Activated naive CD4-positive, alpha-beta T cell treated with anti-CD3 and anti-CD28 coated beads, Interleukin-2, amount 50 U/mL, for 72 hours (primary cell): ENCODE measurements at places on chromosomes 1 and 21. TPM values are rescaled to one million over a fixed set of nuclear protein-coding genes. Genes with fewer than 3 reads are reported as not detected.

Gene CFHR1
- not detected for total RNA-seq

Gene TSPAN1
- total RNA-seq: not detected

Gene LCE6A
- not detected for total RNA-seq

Gene PADI3
- not detected for total RNA-seq

Gene ZNF648
- total RNA-seq: 0.12 TPM

Gene CR2
- total RNA-seq: 0.23 TPM

Gene SYPL2
- total RNA-seq: not detected

Gene AUNIP
- total RNA-seq: 8.6 TPM

Gene SPATA46
- total RNA-seq: not detected

Gene ACTN2
- 0.37 TPM for total RNA-seq

- no peak for DNase-seq
Observed at GRCh38 chr1:173062150-173062938, 11.6 kb upstream of the TNFSF18 start.

DNA sequence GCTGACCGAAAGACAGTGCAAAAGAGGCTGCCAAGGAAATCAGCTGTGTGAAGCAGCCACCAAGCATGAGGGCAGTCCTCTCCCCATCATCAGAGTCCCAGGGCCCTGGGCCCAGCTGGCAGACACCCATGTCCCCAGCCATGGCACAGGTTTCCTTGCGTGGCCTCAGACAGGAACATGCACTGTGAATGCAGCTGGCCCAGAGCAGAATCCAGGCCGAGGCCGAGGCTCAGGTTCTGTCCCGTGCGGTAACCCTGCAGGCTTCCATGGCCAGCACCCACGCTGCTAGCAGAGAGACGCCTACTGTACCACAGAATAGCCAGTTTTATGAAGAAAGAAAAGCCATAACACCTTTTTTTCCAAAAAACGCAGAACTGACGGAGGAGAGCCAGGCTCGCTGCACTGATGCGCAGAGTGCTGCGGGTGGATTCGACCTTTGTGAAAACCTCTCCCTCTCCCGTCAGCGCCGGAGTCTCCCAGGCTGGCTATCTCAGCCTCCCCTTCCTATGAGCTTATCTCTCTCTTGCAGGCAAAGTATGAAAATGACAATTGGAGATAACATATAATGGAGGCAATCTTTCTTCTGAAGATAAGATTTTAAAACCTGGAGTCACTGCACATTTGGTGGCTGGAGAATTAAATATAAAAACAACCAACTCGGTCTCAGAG, 106.6 kb downstream of the NPHP4 start:
- no peak for DNase-seq

GRCh38 chr1:201504799-201505502, 2.0 kb downstream of the CSRP1 start:
- no peak for DNase-seq

DNA sequence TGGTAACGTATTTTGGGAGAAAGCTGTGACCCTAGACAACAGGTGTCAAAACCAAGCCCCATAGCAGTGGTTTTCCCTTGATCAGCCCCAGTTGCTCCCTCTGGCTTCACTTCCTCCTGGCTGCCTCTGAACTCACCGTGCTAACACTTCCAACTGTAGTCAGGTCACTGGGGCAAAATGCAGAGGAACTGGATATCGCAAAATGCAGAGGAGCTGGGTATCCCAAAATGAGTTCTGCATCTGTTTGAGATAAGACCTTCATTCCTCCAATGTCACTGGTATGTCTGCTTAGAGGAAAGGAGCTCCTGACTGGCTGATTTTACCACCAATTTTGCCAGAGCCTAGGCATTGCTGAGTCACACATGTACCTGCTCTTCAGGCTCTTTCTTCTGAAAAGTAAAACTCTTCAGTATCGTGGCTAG, 19.6 kb upstream of the TACSTD2 start:
- no peak for DNase-seq

- no peak for DNase-seq
Observed at GRCh38 chr1:199862047-199862446, 165.5 kb upstream of the NR5A2 start.

DNA sequence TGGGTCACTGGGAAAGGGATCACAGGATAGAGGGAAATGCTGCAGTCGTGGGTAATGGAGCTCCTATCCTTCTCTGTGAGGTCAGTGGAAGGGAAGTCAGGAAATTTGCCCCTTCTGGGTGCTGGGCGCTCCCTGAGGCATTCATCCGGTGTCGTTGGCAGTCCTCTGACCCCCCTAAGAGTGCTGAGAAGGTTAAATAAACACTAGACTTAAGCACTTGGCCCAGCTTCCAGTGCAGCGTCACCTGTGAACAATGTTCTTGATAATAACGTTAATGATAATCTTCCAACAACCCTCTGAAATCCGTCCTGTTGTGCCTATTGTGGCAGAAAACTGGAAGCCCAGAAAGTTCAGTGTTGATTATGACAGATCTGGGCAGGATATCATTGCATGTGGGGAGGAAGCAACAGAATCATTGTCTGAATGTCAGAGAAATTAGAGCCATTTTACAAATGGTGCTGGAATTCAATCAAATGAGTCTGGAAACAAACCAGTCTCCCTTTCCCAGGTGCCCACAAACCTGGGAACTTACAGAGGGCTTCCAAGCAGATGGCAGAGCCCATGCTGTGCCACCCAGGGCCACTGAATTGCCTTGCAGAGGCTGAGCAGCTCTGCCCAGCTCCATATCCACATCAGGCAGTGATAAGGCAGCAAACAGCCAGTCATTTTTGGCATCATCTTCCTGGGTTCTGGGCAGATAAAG, 216.8 kb downstream of the KAZN start:
- no peak for DNase-seq

DNA sequence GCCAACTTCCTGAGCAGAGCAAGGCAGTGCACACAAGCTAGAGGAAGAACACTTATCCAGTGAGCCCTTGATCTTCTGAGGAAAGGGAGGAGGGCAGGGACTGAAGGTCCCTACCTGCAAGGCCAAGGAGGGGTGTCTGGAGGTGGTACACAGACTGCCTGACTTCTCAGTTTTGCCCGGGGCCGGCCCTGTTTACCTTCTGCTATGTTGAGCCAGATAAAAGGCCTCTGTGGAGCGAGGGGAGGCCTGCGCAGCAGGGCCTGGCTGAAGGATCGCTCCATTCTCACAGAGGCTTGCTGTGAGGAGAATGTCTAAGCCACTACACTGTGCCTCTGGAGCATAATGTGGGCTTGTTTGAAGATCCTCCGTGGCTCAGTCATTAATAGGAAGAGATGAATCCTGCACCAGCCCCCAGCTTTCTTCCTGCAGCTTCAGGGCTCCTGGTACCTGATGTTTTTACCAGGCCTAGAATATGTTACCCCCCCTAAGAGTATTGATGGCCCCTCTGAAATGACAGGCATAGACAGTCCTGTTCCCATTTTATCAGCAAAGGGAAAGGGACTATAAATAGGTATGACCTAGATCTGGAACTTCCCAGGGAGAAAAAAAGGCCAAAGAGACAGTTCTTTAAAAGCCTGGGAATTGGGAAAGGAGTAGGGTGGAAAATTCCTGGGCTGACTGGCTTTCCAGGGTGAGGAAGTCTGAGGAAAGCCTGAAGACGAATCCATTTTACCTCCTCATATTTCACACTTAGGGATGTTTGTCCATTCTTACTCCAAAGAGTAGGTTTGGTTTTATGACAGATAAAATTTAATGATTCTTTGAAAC, 4.7 kb downstream of the POGK start:
- DNase-seq: no peak

DNA sequence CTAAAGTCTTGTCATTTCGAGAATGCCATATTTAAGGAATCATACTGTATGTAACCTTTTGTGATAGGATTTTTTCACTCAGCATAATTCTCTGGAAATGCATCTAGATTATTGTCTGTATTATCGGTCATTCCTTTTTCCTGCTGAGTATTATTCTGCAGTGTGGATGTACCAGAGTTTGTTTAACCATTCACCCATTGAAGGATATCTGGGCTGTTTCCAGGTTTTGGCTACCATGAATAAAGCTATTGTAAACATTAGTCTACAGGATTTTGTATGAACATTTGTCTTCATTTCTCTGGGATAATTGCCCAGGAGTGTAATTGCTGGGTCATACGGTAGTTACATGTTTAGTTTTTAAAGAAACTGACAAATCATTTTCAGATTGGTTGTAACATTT, 61.8 kb downstream of the ATP1A1 start:
- DNase-seq: no peak

DNA sequence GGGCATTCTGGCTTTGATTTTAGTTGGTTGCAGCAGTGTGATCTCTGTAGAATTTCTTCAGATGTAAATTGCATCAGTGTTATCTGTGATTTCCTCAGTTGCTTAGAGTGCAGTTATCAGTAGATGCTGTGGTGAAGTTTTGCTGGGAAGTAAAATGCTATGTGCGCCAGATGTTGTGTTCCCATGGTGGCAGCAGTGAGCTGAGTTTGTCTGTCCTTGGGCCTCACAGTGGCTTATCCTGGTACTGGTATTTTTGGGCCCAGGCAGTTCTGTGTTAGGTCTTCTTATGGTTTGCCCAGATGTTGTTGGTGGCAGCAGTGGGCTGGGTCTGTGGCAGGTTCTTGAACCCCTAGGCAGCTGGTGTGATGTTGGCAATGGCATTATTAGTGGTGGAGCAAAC, 1242.1 kb downstream of the PLA2G4A start:
- no peak for DNase-seq

DNA sequence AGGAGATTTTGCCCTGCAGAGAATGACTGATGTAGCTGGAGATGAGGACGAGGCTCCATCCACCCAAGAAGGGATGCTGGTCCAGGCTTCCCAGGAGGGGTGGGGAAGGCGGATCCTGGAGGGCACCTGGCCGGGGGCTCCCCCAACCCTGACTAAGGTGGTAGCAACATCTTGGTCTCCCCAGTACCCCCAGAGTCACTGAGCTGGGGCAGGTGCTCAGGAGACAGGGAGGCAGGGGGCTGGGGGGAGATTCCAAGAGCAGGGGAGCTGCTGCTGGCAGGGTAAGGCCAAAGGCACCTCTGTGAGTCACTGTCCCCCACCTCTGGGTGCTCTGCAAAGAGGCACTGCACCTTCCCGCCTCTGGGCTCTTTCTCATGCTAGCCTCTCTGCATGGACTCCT, 24.0 kb downstream of the CDCA8 start:
- no peak for DNase-seq

DNA sequence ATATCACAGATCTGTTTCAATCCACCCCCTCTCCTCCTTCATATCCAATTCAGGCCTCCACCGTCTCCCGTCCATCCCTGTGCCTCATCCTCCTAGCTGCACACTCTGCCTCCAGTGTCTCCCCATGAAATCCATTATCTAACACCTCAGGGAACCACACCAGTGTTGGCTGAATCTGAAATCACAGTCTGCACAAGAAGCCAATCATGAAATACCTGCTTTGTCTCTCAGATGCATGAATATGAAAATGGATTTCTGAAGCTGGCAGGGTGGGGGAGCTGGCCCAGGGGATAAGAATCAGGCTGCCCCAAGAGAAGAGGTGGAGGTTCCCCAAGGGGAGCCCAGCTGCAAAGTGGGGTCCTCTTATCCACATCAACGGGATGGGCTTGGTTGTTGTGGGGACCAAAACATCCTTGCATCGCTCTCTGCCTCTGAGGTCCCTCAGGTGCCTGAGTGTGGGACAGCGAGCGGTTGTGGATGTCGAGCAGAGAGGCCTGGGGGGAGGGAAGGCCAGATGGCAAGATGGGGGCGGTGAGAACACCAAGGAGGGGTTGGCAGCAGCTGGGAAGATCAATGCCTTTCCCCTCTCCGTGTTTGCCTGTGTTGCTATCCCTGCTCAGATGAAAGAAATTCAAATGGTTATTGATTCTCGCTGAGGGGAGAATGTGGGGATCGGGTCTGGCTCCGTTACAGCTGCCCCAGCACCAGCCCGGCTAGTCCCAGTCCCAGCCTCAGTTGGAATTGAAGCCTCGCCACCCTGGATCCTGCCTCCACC, 237.3 kb upstream of the POU3F1 start:
- DNase-seq: no peak

GRCh38 chr1:95263450-95263849, 29.4 kb downstream of the RWDD3 start:
- no peak for DNase-seq

DNA sequence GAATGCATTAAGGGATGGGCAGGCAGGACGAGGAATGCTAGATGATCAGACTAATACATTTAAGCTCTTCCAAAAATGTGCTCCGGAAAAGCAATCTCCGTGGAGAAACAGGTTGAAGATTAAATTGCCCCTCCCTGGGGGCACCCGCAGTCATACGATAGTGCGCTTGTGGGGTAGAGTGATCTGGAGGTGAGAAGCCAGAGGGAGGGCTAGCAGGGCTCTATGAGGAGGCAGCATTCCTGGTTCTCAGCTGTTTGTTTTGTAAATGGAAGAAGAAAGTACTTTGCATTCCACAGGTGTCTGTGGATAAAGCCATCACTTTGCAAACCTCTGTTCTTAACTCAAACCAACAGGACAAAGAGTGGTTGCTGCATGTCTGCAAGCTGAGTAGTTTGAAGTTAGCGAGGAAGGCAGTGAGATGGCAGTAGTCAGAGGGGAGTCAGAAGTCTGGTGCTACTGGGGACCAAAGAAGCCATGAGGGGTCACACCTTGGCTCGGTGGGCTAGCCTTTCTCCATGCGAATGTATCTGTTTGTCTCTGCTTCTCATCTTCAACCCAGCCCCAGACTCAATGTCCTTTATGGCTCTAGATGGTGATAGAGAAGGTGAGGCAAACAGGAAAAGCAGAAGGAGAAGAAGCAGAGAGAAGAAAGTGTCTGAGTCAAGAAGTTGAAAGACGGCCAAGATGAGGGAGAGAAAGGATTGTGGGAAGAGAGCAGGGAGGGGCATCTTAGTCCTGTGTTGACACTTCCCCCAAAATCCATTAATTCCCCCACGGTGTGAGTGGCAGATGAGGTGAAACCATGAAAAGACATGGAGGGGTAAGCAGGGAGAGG, 65.2 kb upstream of the GJA8 start:
- no peak for DNase-seq

DNA sequence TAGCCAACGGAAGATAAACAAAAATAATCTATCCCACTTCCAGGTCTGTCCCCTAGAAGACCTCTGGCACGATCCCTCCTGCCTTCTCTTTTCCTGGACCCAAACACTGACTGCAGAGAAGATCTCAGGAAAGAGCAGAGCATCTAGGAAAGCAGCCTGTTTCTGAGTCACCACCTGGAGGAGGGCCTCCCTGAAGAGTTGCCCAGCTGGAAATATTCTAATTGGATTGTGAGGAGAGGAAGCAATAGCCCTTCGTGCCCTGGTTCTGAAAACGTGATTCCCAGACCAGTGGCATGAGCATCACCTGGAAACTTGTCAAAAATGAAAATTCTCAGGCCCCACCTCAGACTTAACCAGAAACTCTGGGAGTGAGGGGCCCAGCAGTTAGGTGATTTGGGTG, 411.1 kb downstream of the SETD4 start:
- DNase-seq: no peak
